Fibroblast of villous mesenchyme (primary cell): ENCODE measurements at places on chromosomes 7 and 10. TPM values are rescaled to one million over a fixed set of nuclear protein-coding genes. Genes with fewer than 3 reads are reported as not detected.

- DNase-seq: no peak
Measured at GRCh38 chr7:20296444-20296843, 34.3 kb upstream of the ITGB8 start.

- DNase-seq: peak; percentile 54
Measured at GRCh38 chr10:119221666-119222065, 14.3 kb downstream of the GRK5 start.

GRCh38 chr10:11798845-11799735, 24.1 kb upstream of the PROSER2 start:
- DNase-seq: peak; percentile 14

DNA sequence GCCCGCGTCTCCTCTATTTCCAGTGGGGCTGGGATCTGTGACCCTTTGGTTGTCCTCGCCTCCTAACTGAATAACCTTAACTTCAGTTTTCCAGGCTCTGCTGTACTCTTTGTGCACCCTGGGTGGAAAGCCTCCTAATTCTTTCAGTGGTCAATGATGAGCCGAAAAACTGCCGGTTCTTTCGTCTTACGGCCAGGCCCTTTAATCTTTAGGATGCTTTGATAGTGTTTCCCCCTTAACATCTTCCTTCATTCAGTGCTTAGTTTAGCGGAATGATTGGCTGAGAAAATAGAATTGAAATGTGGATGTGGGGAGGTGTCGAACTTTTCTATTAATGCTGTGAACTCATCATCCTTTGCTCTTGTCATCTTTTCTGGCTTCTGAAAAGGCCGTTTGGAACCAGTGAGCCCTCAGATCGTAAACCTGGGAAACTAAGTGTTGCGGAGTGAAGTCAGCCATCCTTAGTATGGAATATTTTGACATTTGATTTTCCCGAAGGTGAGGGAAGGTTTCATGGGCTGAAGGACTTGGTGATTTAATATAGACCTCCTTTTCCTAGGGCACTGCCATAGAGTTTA, 847 bp downstream of the GARS1 start:
- DNase-seq: no peak

Gene NPC1L1
- total RNA-seq: not detected in 2 replicates

DNA sequence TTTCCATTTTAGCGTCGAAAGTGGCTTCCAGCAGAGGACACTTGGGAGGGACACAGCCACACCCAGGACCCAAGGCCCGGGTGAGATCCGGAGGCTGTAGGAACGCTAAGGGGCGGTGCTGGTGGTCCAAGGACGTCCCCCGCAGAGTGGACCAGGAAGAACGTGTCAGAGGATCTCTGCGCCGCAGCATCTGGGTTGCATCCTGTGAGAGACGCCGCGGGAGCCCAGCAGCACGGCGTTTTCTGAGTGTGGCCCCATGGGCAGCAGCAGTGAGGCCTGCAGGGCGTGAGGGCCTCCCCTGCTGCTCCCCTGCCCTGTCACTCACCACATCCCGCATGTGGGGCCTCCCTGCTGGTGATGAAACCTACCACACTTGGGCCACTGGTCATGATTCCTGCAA, 40.5 kb upstream of the BNIP3 start:
- DNase-seq: no peak

Gene SEMA3C
- total RNA-seq: 101 and 136 TPM in 2 replicates

DNA sequence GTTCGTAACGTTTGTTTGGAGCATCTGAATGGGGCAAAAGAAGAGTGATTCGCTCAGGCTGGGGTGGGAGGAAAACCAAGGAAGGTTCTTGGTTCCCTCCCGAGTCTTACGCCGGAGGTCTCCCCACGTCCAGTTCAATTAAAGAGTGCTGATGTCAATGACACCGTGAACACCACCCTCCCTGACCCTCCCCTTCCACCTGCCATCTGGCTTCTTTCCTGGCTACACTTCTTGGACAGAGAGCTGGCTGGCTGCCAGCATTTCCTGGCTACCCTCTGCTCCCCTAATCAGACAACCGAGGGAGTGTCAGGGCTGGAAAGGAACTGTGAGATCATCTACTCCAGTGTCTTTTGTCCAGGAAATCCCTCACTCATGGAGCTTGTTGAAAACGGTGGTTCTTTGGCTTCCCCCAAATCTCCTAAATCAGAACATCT, 24.1 kb upstream of the FFAR4 start:
- peak; percentile 52 for DNase-seq

Gene DGKI
- total RNA-seq: 3.5 and 11.3 TPM in 2 replicates

Gene TMEM139
- total RNA-seq: not detected in 2 replicates

GRCh38 chr10:67521546-67521945, 174.4 kb downstream of the CTNNA3 start:
- DNase-seq: no peak

- no peak for DNase-seq
Measured at GRCh38 chr10:125373546-125373945, 213.2 kb upstream of the CTBP2 start.

- no peak for DNase-seq
Measured at GRCh38 chr10:128105383-128105782, 20.8 kb downstream of the MKI67 start.

Gene ADCYAP1R1
- under 0.01 TPM in 1 of 2 replicates, not detected in the other for total RNA-seq

DNA sequence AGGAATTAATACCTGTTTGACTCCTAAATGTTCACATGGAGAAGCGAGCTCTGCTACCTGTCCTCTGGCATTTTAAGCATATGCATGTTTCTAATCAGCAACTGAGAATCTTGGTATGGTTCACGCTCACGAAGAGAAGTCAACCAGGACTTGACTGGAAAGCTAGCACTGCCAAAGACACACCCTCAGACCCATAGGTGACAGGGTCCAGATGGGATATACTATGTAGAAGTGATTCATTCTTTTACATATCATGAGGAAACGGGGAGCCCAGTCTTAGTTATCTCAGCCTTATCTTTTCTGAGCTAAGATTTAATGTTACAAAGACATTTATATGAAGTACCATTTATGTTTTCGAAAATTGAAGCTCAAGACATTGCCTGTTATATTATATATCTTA, 313.0 kb downstream of the DOCK4 start:
- peak; percentile 36 for DNase-seq

DNA sequence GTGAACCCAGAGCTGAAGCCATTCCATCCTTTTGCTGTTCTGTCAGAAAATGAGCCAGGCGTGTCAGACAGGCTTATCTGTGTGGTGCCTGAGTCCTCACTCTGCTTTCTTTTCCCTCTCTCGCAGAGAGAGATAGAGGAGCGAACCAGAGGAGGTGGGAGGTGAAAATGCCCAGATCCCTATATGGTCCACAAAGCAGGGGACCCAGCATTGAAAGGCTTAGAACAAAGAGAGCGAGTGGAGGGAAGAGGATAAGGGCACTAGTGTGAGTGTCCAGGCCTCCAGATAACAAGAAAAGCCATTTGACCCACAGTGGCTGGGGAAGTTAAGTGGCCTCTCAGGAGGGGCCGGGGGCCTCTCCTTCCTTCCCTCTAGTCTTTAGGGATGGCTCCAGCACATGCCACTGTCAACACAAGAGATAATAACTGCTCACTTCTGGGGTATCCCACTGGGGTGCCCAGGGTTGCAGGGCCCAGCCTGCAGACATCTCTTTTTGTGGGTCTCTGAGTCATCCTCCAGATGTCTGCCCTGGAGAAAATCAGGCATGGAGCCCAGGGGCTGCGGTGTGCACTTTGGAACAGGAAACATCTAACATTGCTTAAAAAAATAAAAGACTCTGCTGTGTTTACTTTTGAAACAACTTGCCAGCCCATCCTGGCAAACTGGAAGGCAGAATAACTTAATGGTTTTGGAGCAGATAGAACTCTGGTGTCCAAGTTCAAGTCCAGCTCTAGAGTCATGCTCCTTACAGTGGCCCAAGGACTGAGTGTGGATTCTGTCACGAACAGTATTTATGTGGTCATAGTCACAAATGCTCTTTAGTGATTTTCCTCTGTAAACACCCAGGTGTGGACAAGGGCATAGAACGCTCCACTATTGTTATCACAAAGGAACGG, 189.5 kb downstream of the CXCL12 start:
- DNase-seq: peak; percentile 89

GRCh38 chr10:15084502-15084922, 4.1 kb downstream of the ACBD7 start:
- peak; percentile 97 for DNase-seq

Gene EMX2
- 4.5 and 10.8 TPM in 2 replicates for total RNA-seq

DNA sequence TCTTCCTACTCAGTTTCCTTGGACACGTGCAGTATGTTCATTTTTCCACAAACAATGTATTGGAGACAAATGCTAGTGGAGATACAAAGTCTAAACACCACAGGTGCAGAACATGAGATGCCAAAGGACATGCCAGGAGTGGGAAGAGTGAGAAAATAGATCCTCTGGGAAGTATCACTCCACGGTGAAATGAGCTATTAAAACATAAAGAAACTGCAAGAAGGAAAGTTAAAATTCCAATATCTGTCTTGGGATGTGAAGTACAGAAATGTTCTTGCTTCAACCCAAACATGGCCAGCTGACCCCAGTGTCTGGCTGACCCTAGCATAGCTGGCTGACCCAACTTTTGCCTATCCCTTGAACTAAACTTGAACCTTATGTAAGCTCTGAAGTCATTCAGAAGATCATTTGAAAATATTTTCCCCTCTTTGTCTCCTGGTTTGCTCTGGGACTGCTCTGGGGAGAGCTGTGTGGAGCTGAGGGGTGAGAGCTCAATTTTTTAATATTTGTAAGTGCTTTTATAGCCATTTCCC, 59.5 kb downstream of the FZD1 start:
- no peak for DNase-seq

DNA sequence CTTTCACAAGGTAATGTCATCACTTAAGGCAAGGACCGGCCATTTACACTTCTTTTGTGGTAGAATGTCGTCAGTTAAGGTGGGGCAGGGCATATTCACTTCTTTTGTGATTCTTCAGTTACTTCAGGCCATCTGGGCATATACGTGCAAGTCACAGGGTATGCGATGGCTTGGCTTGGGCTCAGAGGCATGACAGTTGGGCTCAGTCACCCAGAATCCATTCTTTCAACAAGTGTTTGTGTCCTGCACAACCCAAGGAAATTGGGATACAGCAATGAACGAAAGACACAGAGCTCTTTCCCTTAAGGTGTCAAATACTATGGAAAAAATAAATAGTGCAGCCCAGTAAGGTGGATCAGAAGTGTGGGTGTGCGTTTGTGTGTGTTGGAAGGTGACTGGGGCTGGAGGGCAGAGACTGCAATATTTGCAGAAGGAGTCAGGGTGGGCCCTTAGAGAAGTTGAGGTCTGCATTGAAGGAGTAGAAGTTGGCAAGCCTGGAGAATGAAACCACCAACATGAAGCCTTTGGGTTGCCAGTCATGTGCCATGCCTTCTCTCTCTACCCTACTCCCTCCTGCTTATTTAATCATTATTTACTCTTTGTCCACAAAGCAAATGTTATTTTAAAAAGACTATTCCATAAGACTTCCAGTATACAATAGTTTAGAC, 222.8 kb upstream of the PRKCQ start:
- no peak for DNase-seq
